ENCODE measurements at places on chromosomes 11 and 22. TPM values are rescaled to one million over a fixed set of nuclear protein-coding genes. Genes with fewer than 3 reads are reported as not detected.

The ST3GAL4 gene
- 1.6 TPM for total RNA-seq

The NTM gene
- not detected for total RNA-seq

The FAM76B gene
- 95.1 TPM for total RNA-seq

The CDK2AP2 gene
- total RNA-seq, result 19.5 TPM

The TP53I11 gene
- total RNA-seq, result 4.6 TPM

The SMTNL1 gene
- total RNA-seq, result not detected

The MS4A4E gene
- not detected for total RNA-seq

The ROBO4 gene
- not detected for total RNA-seq

The UPK3A gene
- not detected for total RNA-seq

The OR52H1 gene
- total RNA-seq, result 0.22 TPM

The SORL1 gene
- total RNA-seq, result 241 TPM

The CYP2D6 gene
- total RNA-seq, result 7.4 TPM

The XKR3 gene
- total RNA-seq, result not detected

DNA sequence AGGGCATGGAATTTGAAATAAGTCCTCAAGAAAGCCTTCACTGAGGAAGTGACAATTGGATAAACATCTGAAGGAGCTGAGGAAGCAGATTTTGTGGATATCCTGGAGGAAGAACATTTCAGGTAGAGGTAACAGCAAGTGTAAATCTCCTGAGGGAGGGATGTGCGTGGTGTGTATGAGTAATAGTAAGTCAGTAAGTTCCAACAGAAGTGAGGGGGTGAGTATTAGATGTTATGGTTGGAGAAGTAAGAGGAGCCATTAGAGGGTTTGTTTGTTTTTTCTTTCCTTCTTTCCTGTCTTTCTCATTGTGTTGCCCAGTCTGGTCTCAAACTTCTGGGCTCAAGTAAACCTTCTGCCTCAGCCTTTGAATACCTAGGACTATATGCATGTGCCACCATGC lies 29.0 kb downstream of the ANKRD42 start:
- DNase-seq, result no peak
- H3K4me3 ChIP-seq, result no peak overlapping the region
- no peak overlapping the region for H3K27ac ChIP-seq

- no peaks in the 10 kb centered on the region for H3K27me3 ChIP-seq
- no peak overlapping the region for H3K27ac ChIP-seq
- H3K4me3 ChIP-seq, result no peak overlapping the region
- H3K4me1 ChIP-seq, result no peaks in the 10 kb centered on the region
- no peaks in the 10 kb centered on the region for H3K36me3 ChIP-seq
These were observed 276.8 kb downstream of the BRD1 start for GRCh38 chr22:49550766-49551362.

- H3K27ac ChIP-seq, result no peak overlapping the region
- H3K4me1 ChIP-seq, result peaks cover 21% of the 10 kb centered on the region
- peaks cover 63% of the 10 kb centered on the region for H3K36me3 ChIP-seq
- H3K27me3 ChIP-seq, result no peaks in the 10 kb centered on the region
- DNase-seq, result peak; percentile 86
- H3K4me3 ChIP-seq, result no peak overlapping the region
These were observed 101.2 kb downstream of the BCR start for GRCh38 chr22:23281406-23282088.

DNA sequence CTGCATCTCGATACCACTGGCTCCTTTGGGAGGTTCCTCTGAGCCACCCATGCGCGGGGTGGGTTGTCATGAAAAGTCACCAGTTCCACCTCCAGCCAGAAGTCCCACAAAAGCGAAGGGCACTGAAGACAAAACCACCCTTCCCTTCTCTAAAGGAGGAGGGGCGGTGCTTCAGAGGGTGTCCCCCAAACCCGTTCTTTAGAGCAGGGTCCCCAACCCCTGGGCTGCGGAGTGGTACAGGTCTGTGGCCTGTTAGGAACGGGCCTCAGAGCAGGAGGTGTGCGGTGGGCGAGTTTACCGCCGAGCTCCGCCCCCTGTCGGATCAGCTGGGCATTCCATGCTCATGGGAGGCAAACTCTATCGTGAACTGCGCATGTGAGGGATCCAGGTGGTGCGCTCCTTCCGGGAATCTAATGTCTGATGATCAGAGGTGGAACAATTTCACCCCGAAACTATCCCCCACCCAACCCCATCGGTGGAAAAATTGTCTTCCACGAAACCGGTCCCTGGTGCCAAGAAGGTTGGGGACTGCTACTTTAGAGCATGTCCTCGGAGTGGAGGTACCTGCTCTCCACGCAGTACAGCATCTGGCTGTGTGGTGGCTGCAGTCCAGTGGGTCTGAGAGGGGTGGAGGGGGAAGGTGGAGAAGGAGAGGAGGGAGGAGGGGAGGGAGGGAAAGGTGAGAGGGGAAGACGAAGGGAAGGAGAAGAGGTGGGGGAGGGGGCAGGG lies 72.9 kb upstream of the SEPTIN5 start:
- no peak overlapping the region for H3K27ac ChIP-seq
- H3K4me1 ChIP-seq, result no peaks in the 10 kb centered on the region
- no peak for DNase-seq
- H3K4me3 ChIP-seq, result no peak overlapping the region

DNA sequence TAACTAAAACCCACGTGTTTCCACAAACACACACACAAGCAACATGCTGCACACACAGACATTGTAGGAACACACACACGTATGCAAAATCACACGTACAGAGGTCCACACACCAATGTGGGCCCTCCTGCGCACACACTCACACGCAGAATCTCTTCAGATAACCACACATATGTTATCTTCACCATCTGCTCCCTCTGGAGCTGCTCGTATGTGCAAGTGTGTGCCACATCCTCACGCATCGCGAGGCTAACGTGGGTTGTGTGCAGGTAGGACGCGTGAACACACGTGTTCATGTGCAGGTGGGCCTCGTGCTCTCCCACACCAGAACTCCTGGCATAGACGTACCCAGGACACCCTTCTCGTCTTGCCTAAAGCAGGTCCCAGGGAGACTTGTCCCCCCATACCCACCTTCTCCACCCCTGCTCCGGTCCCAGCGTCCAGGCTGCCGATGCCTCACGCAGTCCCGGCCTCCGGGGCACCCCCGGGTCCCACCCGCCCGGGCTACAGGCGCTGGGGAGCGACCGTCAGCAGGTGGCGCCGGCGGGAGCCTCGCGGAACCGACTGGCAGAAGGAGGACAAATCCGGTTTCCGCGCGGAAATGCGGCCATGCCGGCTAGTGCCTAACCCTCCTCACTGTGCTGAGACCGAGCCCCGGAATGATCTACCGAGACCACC lies 10.3 kb upstream of the IGSF9B start:
- no peaks in the 10 kb centered on the region for H3K36me3 ChIP-seq
- peaks cover 5% of the 10 kb centered on the region for H3K27me3 ChIP-seq
- H3K27ac ChIP-seq, result no peak overlapping the region
- peak overlapping the region; percentile 53 for H3K4me3 ChIP-seq
- peak; percentile 54 for DNase-seq
- peaks cover 14% of the 10 kb centered on the region for H3K4me1 ChIP-seq

- H3K36me3 ChIP-seq, result no peaks in the 10 kb centered on the region
- H3K4me3 ChIP-seq, result no peak overlapping the region
- H3K27ac ChIP-seq, result no peak overlapping the region
These were observed 14.6 kb downstream of the GAL start for GRCh38 chr11:68698993-68699392.

GRCh38 chr11:128040603-128041002 lies 546.8 kb downstream of the ETS1 start:
- no peak overlapping the region for H3K27ac ChIP-seq
- H3K36me3 ChIP-seq, result no peaks in the 10 kb centered on the region
- H3K4me3 ChIP-seq, result no peak overlapping the region
- H3K4me1 ChIP-seq, result peaks cover 60% of the 10 kb centered on the region
- no peaks in the 10 kb centered on the region for H3K27me3 ChIP-seq

GRCh38 chr11:116368784-116369183 lies 404.0 kb downstream of the BUD13 start:
- no peaks in the 10 kb centered on the region for H3K27me3 ChIP-seq
- H3K4me3 ChIP-seq, result no peak overlapping the region
- no peaks in the 10 kb centered on the region for H3K36me3 ChIP-seq
- H3K27ac ChIP-seq, result no peak overlapping the region

GRCh38 chr11:77198440-77198849 lies 70.4 kb downstream of the MYO7A start:
- H3K27ac ChIP-seq, result no peak overlapping the region
- no peaks in the 10 kb centered on the region for H3K36me3 ChIP-seq
- DNase-seq, result no peak
- no peaks in the 10 kb centered on the region for H3K27me3 ChIP-seq
- H3K4me1 ChIP-seq, result no peaks in the 10 kb centered on the region

DNA sequence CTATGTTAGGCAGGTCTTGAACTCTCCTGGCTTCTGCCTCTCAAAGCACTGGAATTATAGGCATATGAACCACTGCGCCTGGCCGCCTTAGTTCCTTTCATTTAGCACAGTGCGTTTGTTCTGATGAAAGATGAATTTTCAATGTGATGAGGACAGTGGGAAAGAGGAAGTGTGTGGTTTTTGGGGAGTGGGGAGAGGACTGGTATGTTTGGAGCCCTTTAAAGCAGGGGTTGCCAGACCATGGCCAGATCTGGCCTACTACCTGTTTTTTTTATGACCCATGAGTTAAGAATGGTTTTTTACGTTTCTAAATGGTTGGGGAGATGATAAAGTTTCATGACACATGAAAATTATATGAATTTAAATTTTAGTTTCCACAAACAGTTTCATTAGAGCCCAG lies 12.5 kb downstream of the ATXN10 start:
- H3K27ac ChIP-seq, result no peak overlapping the region
- DNase-seq, result no peak
- H3K27me3 ChIP-seq, result no peaks in the 10 kb centered on the region
- no peak overlapping the region for H3K4me3 ChIP-seq
- no peaks in the 10 kb centered on the region for H3K36me3 ChIP-seq

DNA sequence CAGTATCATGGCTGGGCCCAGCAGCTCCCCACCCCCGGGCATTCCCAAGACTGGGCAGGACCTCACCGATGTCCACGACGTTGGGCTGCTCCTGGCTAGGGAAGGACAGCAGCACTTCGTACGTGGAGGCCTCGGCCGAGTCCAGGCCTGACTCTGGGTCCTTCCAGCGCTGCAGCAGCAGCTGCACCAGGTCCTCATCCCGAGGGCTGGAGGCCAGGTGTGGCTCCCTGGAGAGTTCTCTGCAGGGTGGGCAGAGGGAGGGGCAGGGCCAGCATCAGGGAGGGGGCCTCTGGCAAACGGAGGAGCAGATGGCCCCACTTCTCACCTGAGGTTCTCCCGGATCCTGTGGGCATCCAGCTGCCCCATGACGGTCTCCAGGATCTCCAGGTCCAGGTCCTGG lies 341 bp downstream of the NAALADL1 start:
- peaks cover 22% of the 10 kb centered on the region for H3K4me1 ChIP-seq
- no peak overlapping the region for H3K4me3 ChIP-seq
- no peak for DNase-seq

GRCh38 chr11:575313-575995 lies 816 bp upstream of the PHRF1 start:
- peaks cover 52% of the 10 kb centered on the region for H3K4me1 ChIP-seq
- H3K36me3 ChIP-seq, result peaks cover 5% of the 10 kb centered on the region
- no peak overlapping the region for H3K27ac ChIP-seq

- H3K36me3 ChIP-seq, result no peaks in the 10 kb centered on the region
- no peak overlapping the region for H3K4me3 ChIP-seq
- DNase-seq, result no peak
- no peak overlapping the region for H3K27ac ChIP-seq
These were observed 10.8 kb downstream of the TTLL8 start for GRCh38 chr22:50047346-50047745.

DNA sequence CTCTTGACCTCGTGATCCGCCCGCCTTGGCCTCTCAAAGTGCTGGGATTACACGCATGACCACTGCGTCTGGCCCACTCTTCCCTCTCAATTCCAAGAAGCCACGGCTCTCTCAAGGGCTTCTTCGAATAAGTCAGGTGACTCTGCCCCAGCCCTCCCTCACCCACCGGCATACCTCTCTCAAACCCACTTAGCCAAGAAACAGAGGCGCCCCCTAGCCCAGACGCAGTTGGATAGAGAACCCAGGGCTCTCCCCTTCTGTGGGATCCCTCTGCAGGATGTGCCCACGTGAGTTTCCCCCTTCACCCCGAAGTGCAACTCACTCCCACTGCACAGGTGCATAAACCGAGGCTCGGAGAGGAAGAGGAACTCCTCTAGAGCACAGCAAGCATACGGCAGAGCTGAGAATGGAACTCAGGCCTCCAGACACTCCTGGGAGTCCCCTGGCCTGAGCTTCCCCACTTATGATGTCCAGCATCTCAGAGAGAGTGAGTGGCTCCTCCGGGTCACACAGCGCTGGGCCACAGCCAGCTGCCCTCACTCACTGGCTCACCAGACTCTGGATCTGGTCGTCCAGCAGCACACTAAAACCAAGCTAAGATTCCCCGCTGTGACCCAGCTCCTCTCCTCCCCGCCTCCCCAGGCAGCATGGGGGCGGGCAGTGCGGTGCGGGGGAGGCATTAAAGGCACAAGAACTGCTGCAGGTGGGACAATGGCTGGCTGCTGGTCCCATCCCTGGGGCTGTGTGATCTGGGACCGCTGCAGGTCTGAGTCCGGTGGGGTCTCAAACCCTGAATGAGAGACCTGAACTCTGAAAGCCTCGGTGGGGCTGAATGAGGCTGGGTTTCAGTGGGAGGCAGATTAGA lies 16.8 kb upstream of the RGL4 start:
- no peaks in the 10 kb centered on the region for H3K27me3 ChIP-seq
- DNase-seq, result no peak
- no peak overlapping the region for H3K4me3 ChIP-seq
- H3K27ac ChIP-seq, result no peak overlapping the region
- peaks cover 11% of the 10 kb centered on the region for H3K4me1 ChIP-seq
- H3K36me3 ChIP-seq, result no peaks in the 10 kb centered on the region

- no peaks in the 10 kb centered on the region for H3K36me3 ChIP-seq
- peaks cover 90% of the 10 kb centered on the region for H3K4me1 ChIP-seq
- H3K27ac ChIP-seq, result peak overlapping the region; percentile 33
These were observed 60.5 kb downstream of the BCR start for GRCh38 chr22:23240639-23241389.

- no peaks in the 10 kb centered on the region for H3K4me1 ChIP-seq
- no peaks in the 10 kb centered on the region for H3K36me3 ChIP-seq
- no peaks in the 10 kb centered on the region for H3K27me3 ChIP-seq
These were observed 22.7 kb upstream of the P2RY2 start for GRCh38 chr11:73195191-73196007.

DNA sequence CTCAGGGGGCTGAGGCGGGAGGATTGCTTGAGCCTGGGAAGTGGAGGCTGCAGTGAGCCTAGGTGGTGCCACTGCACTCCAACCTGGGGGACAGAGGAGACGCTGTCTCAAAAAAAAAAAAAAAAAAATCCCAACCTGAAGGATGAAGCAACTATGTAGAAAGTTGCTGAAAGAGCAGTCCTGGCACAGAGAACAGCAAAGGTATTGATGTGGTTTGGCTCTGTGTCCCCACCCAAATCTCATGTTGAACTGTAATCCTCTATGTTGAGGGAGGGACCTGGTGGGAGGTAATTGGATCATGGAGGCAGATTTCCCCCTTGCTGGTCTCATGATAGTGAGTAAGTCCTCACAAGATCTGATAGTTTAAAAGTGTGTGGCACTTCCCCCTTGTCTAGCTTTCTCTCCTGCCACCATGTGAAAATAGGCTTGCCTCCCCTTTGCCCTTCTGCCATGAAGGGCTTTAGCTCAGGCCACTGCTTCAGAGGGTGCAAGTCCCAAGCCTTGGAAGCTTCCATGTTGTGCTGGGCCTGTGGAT lies 10.7 kb upstream of the SERPING1 start:
- no peak overlapping the region for H3K27ac ChIP-seq
- no peaks in the 10 kb centered on the region for H3K4me1 ChIP-seq
- H3K36me3 ChIP-seq, result no peaks in the 10 kb centered on the region
- H3K27me3 ChIP-seq, result no peaks in the 10 kb centered on the region
- no peak for DNase-seq
- H3K4me3 ChIP-seq, result no peak overlapping the region

GRCh38 chr11:130400781-130401483 lies 27.5 kb downstream of the ADAMTS8 start:
- no peaks in the 10 kb centered on the region for H3K36me3 ChIP-seq
- no peak for DNase-seq
- H3K4me3 ChIP-seq, result no peak overlapping the region
- no peak overlapping the region for H3K27ac ChIP-seq
